Stimulated activated CD8-positive, alpha-beta memory T cell treated with anti-CD3 and anti-CD28 coated beads, Interleukin-2, amount 100 ng/mL, for 48 hours (primary cell): ENCODE measurements at places on chromosomes 1 and 21.

GRCh38 chr21:33817663-33818451 lies 97.7 kb downstream of the ATP5PO start:
- no peak for DNase-seq

- DNase-seq: no peak
Measured at GRCh38 chr1:225448146-225448805, 20.4 kb upstream of the LBR start.

GRCh38 chr1:237570530-237570929 lies 320.2 kb downstream of the ZP4 start:
- DNase-seq: no peak

- DNase-seq: no peak
Measured at GRCh38 chr21:21045518-21045917, 47.3 kb downstream of the NCAM2 start.

- no peak for DNase-seq
Measured at GRCh38 chr1:83418558-83418957, 580.4 kb downstream of the TTLL7 start.

DNA sequence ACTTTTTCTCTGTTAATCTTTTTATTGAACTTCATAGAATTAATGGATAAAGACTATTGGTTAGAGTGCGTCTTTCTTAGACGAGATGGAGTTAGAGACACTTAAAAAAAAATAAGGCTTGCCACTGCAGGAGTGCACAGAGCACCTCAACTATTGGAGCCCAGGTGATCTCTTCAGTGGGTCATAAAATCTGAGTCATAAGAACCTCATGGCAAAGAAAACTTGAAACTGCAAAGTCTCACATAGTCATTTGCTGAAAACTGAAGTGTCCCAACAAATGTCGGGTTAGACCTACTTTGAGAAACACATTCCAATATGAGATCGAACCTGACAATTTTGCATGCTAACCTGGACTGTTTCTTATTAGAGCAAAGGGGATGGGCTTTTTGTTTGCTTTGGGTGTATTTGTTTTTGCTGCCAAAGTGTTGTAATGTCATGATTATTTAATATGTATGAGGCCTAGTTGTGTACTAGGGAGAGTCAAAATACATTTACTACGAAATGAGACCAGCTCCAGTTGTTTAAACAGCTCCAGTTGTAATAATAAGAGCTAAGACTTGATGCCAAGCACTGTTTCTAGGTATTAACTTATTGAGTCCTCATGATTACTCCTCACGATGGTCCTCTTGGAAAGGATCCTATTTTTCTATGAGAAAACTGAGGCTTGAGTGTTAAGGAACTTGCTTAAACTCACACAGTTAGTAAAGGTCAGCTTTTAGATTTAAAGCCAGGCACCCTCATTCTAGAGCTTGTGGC lies 65.1 kb downstream of the DDR2 start:
- no peak for DNase-seq

- DNase-seq: peak; percentile 51
Measured at GRCh38 chr1:243254233-243254926, 701 bp downstream of the CEP170 start.
